ENCODE measurements at places on chromosomes 6 and 20. TPM values are rescaled to one million over a fixed set of nuclear protein-coding genes. Genes with fewer than 3 reads are reported as not detected.

DNA sequence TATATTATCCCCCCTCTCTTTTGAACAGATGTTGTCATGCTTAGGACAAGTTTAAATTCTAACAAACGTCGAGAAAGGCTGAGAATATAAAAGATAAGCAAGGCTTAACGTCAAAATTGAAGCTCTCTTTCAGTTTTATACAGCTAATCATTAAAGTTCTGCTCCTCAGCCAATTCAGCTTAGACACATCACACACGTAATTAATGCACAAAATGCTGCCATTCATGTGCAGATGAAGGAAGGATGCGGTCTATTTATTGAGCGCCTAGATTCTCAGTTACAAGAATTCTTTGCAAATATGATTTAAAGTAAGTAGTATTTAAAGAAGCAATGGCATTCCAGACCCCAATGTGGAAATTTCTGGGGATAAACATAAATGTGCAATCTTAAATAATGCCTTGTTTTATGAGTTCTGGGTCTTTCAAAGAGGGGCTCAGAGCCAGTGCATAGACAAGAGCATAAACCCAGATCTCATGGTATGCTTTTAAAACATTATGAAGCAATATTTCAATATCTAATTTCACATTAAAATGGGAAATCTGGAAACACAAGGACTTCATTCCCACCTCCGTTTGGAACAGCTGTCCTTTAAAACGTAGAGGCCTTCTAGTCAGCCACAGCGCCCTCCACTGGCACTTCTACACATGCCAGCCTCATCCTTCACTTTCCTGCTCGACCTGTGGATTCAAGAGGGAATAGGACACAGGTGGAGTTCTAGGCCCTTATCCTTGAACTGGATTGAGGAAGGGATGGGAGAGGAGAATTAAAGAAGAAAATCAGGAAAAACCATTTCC lies 85.8 kb downstream of the LYRM4 start:
- DNase-seq = no peak

ZNF165 gene
- total RNA-seq = 0.13 TPM

CGA gene
- not detected for total RNA-seq

- no peak for DNase-seq
These were observed 14.9 kb downstream of the NEDD9 start for GRCh38 chr6:11217360-11218101.

- DNase-seq = no peak
These were observed 57.4 kb downstream of the SYTL3 start for GRCh38 chr6:158707120-158707820.

PTCRA gene
- total RNA-seq = not detected

DNA sequence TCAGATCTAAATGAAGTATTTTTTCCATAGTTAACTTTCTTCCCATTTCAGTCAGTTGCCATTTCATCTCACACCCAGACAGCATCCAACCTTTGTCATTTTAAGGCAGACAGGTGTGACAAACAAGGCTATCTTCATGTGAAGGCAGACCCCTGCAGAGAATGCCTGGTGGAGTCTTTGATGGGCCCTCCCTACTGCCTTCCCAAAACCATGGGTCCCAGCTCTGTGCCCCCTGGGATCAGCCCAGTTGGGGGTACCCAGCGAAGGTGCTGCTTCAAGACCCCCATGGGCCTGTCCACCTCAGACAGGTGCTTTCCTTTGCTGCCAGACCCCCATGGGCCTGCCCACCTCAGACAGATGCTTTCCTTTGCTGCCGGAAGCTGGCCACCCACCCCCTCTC lies 28.3 kb upstream of the ID1 start:
- no peak for DNase-seq

GRCh38 chr20:9397928-9398327 lies 116.5 kb upstream of the LAMP5 start:
- no peak for DNase-seq

HNF4A gene
- total RNA-seq = not detected

ZNF391 gene
- 0.62 TPM for total RNA-seq

BNIP5 gene
- not detected for total RNA-seq

DNA sequence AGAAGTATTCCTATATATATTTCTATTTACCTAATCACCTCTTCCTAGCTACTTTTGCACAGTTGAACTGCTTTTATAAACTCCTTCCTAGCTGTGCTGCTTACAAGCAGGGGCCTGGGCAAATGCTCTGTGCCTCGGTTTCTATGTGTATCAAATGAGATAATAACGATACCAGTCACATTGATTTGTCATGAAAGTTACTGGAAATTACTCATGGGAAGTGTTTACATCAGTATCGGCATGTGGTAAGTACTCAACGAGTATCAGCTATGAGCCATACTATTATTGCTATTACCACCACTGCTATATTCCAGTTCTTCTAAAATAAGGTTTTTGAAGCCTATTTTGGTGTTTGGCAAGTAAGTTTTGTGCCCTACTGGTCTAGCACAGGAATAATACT lies 4.9 kb downstream of the LAMA4 start:
- DNase-seq = no peak

JPH2 gene
- total RNA-seq = 182 TPM

CLDN20 gene
- total RNA-seq = not detected

GRCh38 chr20:36936341-36936740 lies 15.2 kb downstream of the SAMHD1 start:
- no peak for DNase-seq

SAPCD1 gene
- total RNA-seq = 0.86 TPM

DNA sequence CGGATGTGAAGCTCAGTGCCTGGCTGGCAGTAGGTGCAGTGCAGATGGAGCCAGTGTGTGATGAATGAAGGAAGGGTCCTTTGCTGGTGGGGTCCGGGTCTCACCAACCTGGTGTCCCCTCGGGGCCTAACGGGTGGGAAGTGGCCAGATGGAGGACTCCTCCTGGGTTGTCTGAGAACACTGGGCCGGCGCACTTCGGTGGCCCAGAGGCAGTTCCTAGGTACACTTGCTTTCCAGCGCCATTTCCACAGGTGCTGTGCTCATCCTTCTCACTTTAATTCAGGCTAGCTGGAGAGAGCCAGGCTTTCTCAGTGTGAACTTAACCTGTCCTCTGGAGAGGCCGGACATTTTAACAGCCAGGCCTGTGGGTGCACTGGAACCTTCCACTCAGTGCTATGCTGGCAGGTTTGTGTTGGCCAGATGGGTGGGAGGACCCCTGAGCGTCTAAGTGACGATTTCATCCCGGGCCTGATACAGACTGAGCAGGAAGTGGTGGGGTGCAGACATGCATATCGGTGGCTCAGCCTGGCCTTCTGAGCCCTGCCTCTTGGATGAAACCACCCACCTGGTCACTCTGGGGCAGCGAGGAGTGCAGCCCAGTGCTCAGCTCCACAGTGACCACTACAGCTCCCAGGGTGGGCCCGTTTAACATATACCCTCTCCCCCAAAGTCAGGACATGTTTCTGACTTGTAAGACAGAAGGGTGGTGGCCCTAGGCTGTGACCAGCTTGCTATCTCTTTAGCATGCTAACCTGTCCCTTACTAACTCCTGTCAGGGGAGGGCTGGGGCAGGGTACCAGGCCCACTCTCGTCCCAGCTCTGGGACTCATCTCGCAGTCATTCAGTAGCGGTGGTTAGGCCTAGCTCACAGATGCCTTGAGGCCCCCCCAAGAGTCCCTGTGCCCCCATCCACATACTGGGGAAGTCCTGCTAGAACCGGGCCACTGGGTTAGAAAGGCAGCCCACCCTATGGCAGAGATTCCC lies 8.2 kb upstream of the PYGB start:
- DNase-seq = peak; percentile 72

CYB5R4 gene
- 16.8 TPM for total RNA-seq

GRCh38 chr6:46035242-46035641 lies 19.6 kb upstream of the CLIC5 start:
- DNase-seq = no peak

DNA sequence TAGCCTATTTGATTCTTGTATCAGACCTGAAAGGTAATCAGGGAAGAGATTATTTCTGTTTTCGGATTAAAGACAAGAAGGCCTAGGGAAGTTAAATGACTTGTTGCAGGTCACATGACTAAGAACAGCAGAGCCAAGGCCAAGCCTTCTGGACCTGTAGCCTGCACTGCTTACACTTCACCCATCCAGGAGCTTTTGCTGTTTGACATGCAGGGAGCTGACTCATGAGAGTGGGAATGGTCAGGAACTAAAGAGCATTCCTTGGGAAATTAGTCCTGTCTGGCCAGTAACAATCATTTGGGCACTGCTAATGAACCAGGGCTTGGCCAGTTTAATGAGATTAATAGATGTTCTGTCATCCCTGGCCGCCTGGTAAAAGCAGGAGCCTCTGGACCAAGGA lies 46.8 kb downstream of the EIF2S2 start:
- DNase-seq = no peak

GRCh38 chr20:45489083-45489531 lies 19.6 kb downstream of the WFDC2 start:
- no peak for DNase-seq

GRCh38 chr20:19025430-19026120 lies 186.9 kb upstream of the SLC24A3 start:
- no peak for DNase-seq

DNA sequence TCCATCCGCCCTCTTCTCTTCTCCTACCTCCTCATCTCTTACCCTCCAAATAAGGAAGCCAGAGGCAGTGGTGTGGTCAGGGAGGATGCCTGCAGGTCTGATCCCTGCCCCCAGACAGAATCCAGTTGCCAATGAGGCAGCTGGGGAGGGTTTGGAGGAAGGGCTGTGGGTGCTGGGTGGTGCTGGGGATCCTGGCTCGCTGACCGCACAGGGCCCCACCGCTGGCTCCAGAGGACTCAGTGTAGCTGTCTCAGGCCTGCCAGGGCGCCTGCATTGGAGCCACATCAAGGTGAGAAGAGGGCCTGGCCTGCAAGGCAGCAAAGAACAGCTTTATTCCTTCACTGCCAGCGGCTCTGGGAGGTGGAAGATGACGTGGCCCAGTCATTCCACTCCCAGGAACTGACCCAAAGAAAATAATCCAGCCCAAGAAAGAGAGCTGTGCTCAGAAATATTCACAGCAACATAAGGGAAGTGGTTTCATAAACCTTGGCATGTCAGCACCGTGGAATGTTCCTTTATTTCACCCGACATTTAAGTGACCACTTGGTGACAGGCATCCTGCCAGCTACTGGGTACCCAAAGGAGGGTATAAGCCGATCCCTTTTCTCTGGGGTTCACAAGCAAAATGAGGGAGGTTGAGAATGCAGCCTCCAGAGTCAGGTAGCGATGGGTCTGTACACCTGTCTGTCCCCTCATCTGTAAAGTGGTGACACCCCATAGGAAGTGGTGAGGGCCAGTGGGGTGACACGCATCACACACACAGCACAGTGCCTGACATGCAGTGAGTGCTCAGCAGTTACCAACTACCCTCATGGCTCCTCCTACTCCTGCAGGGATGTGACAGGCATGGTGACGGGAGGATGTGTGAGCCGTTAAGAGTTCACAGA lies 125.1 kb downstream of the SNX5 start:
- DNase-seq = peak; percentile 76

DNA sequence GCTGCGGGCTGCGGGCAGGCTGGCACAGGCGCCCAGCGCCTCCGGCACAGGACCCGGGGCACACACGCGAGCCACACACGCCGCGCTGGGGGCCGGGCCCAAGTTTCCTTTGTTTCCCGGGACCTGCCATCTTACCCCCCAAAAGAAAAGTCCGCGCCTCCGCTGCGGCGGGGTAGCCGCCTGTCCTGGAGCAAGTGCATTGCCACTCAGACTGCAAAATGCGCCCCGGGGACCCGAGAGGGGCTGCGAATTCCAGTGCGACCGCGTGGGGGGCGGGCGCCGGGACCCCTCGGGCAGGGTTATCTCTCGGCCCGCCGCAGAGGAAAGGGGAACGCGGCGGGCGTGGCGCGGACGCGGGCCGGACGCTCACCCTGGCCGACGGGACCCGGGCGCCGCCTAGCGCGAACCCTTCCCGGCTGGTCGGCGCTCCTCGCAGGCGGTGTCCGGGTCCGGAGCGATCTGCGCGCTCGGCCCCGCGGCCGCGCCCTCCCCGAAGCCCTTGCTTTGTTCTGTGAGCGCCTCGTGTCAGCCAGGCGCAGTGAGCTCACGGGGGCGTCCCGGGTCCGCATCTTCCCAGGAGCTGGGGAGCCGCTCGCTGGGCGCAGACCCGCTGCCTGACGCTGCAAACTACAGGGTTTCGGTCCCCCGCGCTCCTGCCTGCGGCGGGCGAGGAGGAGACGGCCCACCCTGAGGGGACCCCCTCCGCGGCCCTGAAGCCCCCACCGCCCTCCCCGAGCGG lies 639 bp upstream of the CD24 start:
- peak; percentile 80 for DNase-seq

TMEM74B gene
- total RNA-seq = 2.7 TPM

LTB gene
- total RNA-seq = 0.86 TPM

- no peak for DNase-seq
These were observed 20.3 kb upstream of the ATXN1 start for GRCh38 chr6:16781348-16782169.

DHX35 gene
- total RNA-seq = 11.4 TPM

GRCh38 chr6:148445620-148446019 lies 103.0 kb downstream of the SASH1 start:
- DNase-seq = no peak

SPATS1 gene
- total RNA-seq = not detected

DNA sequence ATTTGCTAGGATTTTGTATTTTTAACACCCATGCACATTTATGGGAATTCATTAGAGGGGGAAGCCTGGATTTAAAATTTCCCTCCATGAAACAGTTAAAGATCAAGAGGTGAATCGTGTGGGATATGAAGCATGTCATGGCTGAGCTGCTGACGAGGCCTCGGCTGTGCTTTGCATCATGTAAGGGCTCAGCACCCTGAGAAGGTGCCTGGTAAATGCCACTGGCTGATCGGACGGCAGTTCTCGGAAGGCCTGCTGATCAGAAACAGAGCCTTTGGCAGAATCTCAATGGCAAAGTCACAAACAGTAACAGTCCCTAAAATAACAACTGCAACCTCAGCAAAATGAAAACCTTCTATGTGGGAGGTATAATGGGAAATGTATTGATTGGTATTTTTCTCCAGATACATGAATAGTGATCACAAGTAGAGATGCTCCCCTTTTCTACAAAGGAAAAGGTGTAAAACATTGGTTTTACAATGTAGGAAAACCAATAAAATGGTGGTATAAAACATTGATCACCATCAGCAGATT lies 53.0 kb upstream of the FUCA2 start:
- DNase-seq = no peak

DNA sequence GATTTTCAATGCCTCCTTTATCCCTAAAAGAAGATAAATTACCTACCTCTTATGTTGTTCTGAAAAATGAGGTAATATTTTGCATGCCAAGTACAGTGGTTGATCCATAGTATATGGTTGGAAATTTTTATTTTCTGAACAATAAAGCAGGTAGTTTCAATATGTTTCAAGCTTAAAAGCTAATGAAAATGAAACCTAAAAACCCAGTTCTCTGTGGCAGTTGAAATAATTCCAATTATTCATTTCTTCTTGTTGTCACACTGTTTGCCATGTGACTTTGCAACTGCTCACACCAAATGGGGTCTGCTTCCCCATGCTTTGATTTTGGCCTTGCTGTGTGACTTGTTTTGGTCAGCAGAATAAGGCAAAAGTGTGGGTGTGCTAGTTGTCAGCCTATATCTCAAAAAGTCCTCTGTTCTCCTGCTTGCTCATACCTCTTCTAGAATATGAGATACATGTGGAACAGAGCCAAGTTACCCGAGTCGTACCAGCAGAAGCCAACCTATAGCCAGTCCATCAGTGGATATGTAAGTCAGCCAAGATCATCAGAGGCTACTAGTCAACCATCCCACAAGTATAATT lies 197.2 kb upstream of the THEMIS start:
- no peak for DNase-seq

Measured in cardiac septum (tissue), 1 donor.